NCI-H524 treated with DMSO at 0.1 percent for 48 hours (cell line): ENCODE measurements at places on chromosomes 6 and 20.

GRCh38 chr6:119343167-119343566 lies 6.4 kb downstream of the MAN1A1 start:
- no peak for DNase-seq

GRCh38 chr6:27867945-27868300 lies 44.3 kb downstream of the OR2B2 start:
- DNase-seq: no peak

- no peak for DNase-seq
Observed at GRCh38 chr6:106529438-106529837, 99.9 kb downstream of the RTN4IP1 start.

DNA sequence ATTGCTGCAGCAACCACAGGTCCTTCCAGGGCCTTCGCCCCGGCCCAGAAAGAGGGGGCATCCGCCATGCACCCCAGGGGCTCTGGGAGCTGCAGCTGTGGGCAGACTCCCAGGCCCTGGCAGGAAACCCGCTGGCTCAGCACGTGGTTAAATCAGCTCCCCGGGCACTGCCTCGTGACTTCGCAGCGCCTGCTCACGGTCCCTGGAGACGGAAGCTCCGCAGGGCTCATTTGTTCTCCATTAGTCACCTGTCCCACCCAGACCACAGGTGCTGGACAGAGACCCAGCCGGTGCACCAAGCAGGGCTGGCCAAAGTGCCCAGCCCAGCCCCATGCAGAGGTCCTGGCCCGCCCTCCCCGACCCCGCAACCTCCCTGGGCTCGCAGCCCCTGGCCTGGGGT lies 14.7 kb downstream of the KCNQ2 start:
- no peak for DNase-seq

DNA sequence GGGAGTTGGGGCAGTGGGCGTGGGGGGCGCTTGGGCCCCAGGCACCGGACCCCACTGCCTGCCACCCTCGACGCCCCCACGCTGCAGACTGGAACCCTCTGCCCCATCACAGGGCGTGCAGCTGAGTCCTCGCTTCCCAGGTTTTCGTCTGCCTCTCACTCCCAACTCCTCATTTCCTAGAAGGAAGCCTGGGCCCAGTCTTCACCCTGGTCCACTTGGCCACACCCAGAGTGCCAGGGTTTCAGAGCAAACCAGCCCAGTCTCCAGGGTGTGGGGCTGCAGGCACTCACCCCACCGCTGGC lies 30.3 kb downstream of the FRMD1 start:
- DNase-seq: no peak

- no peak for DNase-seq
Observed at GRCh38 chr6:137890983-137891537, 24.0 kb downstream of the TNFAIP3 start.

DNA sequence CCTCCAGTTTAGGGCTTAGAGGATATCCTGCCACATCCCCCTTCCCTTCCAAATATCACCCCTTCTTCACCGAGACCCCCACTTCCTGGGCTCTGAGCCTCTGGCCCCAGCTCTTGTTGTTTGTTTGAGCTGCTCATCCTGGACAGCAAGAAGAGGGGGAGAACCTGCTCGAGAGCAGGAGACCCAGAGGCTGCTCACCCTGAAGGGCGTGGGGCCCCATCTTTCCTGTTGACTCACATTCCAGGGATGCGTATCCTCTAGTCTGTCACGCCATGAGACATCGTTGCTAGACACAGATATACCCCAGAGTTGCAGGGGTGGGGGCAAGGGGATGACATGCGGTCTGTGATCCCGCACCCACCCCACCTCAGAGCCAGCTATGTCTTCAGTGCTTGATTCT lies 5.7 kb upstream of the TNXB start:
- no peak for DNase-seq

- no peak for DNase-seq
Observed at GRCh38 chr6:29216528-29216927, 45.8 kb downstream of the OR2J2 start.

DNA sequence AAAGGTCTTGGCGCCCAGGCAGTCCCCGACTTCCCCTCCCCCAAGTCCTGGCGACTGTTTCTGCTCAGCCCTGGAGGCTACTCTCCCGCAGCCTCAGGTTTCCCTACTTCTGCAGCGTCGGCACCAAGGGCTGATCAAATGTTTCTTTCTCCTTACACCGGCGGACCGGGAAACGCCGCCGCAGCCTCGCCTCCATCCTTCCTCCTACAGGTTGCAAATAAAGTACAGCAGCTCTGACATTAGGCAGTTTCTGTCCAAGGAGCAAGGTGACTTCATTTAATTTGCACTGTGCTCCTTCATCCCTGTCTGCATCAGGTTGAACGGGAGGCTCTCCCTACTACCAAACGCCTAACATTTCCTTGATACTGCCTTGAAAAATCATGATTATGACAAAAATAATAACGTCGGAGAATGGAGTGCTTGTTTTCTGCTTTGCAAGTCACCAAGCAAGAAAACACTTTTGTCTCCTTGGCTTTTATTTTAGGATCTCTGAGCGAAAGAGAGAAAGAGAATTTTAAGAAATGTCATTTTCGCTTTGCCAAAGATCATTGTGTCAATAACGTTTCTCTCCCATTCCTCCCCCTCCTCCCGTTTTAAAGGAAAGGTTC lies 1.0 kb downstream of the CLIC5 start:
- DNase-seq: no peak

- no peak for DNase-seq
Observed at GRCh38 chr6:37088897-37089296, 81.1 kb upstream of the PIM1 start.

- DNase-seq: peak; percentile 100
Observed at GRCh38 chr20:15547119-15547518, 1026.1 kb downstream of the KIF16B start.

GRCh38 chr6:126153661-126154060 lies 167.3 kb downstream of the TRMT11 start:
- DNase-seq: no peak

- no peak for DNase-seq
Observed at GRCh38 chr6:89035252-89036101, 45.1 kb upstream of the PNRC1 start.

GRCh38 chr6:85421972-85422371 lies 27.9 kb upstream of the NT5E start:
- DNase-seq: no peak

GRCh38 chr20:44073675-44074071 lies 113.3 kb downstream of the JPH2 start:
- DNase-seq: no peak

- DNase-seq: no peak
Observed at GRCh38 chr20:57908704-57909630, 199.2 kb upstream of the PMEPA1 start.

DNA sequence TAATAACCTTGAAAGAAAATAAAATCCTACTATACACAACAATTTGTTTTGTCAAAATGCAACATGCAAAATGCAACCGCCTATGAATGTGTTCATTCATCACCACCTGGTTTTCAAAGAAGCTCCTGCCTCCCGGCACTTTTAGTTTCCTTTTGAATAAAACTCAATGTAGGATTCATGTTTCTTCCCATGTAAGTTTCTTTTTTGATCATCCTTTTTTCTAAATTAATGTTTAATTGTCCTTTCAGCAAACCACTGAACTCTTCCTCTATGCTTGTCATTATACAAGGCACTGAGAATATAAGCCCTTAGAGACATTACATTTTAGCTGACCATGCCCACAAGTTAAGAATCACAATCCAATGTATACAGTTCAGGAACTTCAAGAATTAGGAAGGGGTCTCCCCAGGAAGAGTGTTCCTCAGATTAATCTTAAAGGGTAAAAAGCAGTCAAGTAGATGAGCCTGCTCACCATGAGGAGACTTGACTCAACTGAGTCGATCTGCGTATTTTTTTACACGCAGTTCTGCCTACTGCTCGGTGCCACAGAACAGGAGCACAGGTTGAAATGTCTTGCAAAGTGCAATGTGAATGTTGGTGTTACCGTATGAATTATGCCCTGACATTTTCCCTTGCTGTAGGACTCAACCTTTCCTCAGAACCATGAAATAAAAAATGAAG lies 7.2 kb upstream of the THEMIS start:
- DNase-seq: no peak

DNA sequence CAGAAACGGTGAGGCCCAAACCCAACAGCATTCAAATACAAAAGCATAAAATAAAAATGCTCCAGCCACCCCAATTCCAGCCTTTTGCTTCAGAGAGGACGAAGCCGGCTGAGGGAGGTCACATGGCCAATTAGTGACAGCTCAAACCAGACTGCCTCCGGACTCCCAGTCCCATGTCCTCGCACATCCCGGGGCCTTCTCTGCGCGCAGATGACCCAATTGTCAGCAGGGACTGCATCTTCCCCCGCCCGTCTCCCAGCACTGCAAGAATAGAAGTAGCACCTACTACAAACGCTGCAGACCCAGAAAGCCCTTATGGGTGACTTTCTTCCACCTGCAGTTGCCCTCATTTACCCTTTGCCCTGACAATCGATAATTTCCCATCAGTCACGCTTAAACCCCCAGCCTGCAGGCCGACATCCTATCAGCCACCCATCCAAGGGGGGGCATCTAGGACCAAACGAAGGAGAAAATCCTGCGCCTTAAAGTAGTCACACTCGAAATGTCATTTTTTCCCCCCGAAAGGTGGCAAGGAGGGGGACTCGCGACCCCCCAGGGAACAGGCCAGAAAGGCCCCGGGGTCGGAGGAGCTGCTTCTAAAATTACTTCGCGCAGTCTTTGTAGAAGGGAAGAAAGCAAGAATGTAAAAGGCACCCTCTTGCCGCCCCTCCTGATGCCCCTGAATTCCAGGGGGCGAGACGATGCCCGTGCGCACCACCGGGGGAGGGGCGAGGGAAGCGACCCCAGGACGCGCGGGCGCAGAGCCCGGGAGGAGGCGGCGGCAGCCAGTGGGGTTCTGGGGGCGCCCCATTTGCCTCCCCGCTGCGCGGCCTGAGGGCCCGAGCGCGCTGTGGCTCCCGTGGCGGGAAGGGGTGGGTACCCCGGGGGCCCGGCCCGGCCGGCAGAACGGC lies 792 bp downstream of the SLC23A2 start:
- DNase-seq: no peak

GRCh38 chr20:8756410-8756809 lies 312.5 kb upstream of the PLCB4 start:
- no peak for DNase-seq
